BJ (cell line): ENCODE measurements at places on chromosomes 1 and 21. TPM values are rescaled to one million over a fixed set of nuclear protein-coding genes. Genes with fewer than 3 reads are reported as not detected.

The ZMYND12 gene
- 0.66 and 1.3 TPM in 2 replicates for polyA plus RNA-seq

The LCE1F gene
- polyA plus RNA-seq: not detected in 2 replicates

The GABRD gene
- not detected in 2 replicates for polyA plus RNA-seq

The ALX3 gene
- 4.3 and 5.7 TPM in 2 replicates for polyA plus RNA-seq

The RNU1-2 gene
- polyA plus RNA-seq: not detected in 2 replicates

The KAZN gene
- 4.3 and 5.5 TPM in 2 replicates for polyA plus RNA-seq

The KRTAP22-2 gene
- not detected in 2 replicates for polyA plus RNA-seq

The OR2G2 gene
- polyA plus RNA-seq: not detected in 2 replicates

The SLC35F3 gene
- 0.06 and 0.09 TPM in 2 replicates for polyA plus RNA-seq

The TRPM2 gene
- not detected in 2 replicates for polyA plus RNA-seq

The DNALI1 gene
- 3.8 and 5.5 TPM in 2 replicates for polyA plus RNA-seq

The GOLT1A gene
- polyA plus RNA-seq: 0.21 TPM in 2 replicates
